ENCODE measurements at places on chromosomes 2 and 18.

DNA sequence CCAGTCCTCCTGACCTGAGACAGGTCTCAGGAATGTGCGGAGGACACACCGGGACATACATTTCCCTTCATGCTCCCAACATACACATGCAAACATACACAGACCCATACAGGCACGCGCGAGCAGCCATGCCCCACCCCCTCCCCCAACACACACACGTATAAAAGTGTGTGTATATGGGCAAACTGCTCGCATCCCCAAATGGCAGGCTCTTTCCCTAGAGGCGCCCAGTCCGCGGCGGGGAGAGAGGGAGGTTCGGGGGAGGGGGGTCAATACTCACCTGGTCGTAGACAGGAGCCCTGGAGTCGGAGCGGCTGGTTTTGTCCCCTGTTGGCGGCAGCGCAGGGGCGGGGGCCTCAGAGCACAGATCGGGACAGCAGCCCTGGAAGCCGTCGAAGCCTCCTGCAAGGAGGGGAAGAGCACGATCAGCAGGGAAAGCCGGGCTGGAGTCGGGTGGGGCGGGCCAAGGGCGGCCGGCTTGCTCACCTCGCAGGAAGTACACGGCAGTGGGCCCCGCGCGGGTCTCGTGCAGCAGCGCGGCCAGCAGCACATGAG is 682 bp downstream of the DUSP2 start:
- DNase-seq: peak; percentile 50

GRCh38 chr2:219681694-219682300 is 54.4 kb downstream of the SLC4A3 start:
- DNase-seq: no peak

DNA sequence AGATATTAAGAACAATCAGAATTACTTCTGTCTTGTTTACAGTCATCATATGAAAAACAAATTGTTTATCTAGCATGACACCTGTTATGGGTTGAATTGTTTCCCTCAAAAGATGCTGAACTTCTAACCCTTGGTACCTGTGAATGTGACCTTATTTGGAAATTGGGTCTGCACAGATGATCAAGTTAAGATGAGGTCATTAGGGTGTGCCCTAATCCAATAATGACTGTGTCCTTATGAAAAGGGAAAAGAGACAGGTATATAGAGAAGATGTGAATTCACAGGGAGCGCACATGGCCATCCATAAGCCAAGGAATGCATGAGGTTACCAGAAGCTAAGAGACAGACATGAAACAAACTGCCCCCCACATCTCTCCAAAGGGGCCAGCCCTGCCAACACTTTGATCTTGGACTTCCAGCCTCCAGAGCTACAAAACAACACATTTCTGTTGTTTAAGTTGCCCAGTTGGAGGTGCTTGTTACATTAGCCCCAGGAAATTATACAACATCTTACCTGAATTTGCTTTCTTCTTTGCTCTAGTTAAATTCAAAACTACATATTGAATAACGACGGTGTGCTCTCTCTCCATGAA is 2.3 kb upstream of the HPCAL1 start:
- DNase-seq: no peak

DNA sequence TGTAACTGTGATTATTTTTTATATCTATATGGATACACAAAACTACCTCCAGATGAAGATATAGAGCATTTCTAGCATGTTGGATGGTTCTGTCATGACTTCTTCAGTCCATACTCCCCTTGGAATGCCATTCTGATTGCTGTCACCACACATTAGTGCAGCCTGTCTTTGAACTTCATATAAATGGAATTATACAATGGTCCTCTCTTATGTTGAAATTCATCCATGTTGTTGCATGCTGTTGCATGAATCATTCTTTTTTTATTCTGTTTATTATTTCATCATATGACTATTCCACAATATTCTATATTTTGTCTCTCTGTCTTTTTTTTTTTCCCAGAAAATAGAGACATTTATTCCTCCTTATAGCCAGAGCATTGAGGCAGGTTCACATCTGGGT is 74.1 kb downstream of the OSBPL6 start:
- no peak for DNase-seq

DNA sequence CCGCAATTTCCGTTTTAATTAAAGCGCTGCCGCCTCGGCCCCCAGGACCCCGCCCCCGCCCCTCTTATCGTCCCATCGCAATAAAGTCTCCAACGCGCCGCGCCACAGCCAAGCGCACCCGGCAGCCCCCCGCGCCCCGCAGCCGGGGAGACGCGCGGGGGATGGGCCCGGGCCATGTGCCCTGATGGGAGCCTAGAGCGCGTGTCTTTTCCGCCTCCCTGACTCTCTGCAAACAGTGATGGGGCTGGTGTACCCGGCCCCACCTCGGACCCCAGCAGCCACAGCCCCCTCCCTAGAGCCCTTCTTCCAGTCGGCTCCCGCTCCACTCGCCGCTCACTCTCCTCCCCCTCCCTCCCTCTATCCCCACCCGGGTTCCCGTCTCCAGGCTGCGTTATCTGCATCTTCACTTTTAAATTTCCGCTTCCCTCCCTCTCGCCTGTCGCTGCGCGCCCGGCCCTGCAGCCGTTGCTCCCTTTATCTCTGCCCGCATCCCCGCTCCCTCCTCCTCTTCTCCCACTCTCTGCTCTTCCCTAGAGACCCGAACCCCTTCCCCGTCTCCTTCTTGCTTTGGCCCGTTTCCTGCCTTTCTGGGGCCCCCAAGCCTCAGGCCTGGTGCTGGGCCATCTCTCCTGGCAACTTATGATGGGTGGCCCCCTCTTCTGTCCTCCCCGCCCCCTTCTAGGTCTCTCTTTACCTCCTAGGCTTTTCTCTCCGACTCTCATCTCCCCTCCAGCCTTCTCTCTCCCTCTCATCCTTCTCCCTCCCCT is 524 bp upstream of the FEV start:
- no peak for DNase-seq

DNA sequence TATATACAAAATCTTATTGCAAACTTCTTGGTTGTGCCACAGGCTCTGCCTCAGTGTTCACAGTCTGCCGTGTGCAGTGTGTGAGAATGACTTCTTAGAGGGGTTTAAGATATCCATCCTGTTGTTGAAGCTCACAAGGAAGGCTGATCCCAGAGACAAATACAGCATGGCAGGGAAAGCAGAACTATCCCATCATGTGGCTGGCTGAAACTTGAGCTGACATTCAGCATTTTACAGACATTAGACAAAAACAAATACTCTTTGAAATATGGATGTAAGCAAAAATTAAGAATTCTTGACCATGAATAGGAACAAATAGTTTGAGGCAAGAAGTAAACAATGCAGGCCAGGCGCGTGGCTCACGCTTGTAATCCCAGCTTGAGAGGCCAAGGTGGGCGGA is 12.9 kb upstream of the PUM2 start:
- DNase-seq: no peak

- DNase-seq: no peak
Observed at GRCh38 chr18:11728249-11728648, 39.2 kb downstream of the GNAL start.

Data from stimulated activated CD8-positive, alpha-beta memory T cell treated with anti-CD3 and anti-CD28 coated beads, Interleukin-12 subunit alpha, Interleukin-12 subunit beta, amount 100 ng/mL, for 4 hours (primary cell).